ENCODE measurements at places on chromosomes 1 and 21.

DNA sequence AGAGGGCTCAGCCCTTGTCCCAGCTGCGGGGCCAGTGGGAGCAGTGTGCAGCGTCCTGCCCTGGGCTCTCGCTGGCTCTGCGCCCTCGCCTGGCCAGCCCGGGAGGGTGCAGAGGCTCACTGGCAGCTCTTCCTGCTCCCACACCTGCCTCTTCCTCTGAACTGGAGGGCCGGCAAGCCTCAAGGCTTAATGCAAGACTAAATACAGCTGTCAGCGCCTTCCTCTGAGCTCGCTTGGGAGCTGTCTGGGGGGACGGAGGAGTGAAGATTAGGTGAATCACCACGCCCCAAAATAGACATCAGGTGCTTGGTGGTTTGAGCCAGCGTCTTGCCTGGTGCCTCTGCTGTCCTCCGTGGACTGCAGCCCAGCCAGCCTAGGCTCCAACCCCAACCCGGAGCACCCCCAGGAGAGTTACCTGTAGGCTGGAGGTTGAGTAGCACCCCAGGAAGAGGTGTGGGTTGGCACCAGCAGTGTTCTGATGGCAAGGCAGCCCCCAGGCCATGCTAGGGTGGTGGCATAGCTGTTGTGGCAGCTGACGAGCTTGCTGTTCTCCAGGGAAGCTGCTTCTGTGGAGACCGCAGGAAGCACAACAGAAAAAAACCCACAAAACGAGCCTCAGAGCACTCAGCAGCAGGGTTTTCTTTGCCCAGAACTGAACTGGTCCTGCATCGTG, 36.9 kb downstream of the UMODL1 start:
- DNase-seq = no peak

GRCh38 chr1:17565461-17566252, 26.2 kb downstream of the ARHGEF10L start:
- DNase-seq = no peak

DNA sequence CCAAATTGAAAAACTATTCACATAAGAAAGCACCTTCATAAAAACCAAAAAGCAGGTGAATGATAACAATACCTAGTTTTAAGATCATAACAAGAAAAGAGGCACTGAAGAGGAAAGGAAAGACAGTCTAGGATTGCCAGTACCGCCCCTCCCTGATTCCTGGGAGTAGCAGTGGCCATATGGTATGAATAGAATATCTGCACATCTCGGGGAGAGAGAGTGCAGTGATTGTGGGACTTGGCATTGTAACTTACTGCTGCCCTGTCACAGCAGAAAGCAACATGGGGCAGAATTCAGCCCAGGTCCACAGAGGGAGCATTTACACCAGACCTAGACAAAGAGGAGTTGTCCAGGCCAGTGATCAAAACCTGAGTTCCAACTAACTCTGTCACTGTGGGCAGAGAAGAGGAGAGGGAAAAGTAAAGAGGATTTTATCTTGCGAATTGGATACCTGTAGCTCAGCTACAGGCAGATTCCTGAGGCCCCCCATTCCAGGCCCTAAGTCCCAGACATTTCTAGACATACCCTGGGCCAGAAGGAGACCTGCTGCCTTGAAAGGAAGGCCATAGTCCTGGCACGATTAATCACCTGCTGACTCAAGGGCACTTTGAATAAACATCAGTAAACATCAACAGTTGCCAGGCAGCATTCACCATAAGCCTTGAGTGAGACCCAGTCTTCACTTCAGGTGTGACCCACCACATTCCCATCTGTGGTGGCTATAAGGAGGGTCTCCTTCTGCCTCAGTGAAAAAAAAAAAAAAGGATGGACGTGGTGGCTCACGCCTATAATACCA, 397.5 kb downstream of the TGFB2 start:
- DNase-seq = no peak

GRCh38 chr1:51699391-51699790, 82.5 kb downstream of the OSBPL9 start:
- DNase-seq = no peak

DNA sequence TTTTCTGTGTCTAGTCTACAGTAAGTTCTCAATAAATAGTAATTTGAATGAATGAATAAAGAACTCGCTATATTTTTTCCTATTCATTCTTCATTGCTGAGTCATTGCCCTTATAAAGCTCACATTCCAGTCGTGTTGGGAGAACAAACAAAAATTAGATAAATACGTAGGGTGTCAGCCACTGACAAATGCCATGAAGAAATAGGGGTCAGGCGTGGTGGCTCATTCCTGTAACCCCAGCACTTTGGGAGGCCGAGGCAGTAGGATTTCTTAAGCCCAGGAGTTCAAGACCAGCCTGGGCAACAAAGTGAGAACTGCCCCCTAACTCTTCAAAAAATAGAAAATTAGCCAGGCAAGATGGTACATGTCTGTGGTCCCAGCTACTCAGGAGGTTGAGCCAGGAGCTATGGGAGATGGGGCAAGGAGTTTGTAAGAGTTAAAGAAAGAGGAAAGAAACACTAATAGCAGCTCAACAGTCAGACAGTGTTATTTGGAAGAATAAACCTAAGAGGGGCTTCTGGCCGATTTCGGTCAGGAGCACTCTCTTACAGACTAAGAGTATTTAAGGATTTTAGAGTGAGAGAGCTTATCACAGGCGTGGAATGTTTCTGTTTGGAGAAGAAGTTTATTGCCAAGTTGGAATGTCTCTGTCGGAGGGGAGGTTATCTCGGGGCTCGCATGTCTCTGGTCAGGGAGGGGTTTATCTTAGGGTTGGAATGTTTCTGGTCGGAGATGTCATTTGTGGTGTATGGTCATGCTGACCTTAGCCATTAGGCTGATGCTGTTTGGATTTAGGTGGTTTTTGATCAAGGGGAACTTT, 1.8 kb upstream of the CHML start:
- DNase-seq = no peak

Measured in AG04449 (cell line).